ENCODE measurements at places on chromosomes 7 and 10.

DNA sequence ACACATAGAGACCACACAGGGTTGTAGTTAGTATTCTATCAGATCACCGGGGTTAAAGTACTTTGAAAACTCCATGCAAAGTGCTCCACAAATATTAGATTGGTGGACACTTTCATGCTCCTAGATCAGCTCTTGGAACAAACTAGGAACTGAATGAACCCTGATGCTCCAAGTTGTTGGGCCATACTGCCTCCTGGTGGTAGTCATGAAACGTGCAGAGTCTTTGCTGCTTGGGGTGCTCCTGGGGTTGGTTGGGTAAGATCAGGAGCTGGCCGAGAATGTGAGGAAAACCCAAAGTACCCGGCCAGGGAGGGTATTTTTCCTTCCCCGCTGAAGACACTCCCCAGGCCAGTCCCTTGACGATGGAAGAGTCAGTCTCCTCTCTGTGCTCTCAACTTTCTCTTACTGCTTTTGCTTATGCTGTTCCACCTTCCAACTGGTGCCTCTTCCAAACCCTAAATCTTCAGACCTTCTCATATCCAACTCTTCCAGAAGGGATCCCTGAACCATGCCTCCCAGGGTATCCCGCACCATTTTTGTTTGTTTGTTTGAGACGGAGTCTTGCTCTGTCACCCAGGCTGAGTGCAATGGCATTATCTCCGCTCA, 918 bp upstream of the RPEL1 start:
- DNase-seq = peak; percentile 80

DNA sequence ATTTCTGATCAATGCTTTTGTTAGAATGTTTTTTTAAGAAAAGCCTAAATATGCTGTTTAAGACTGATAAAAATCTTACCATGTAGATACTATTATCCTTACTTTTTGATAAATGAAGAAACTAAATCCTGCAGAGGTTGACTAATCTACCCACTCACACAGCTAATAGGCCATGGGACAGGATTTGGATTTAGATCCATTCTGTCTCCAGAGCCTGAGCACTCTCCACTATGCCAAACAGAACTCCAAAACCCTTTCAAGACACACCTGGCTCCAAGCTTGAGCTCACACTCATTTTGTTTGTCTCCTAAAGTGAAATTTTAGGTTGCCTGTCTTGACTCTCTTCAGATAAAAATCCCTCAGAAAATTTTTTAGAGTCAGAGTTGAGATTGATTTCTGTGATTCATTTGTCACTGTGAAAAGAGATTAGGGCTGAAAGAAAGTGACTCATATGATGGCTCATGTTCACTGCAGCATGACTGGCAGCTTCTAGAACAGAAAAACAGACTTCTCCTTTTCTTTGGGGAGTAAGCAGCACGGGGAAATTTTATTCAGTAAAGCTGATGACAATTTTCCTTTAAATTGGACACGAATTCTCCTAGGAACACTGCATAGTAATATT, 132.3 kb upstream of the POT1 start:
- DNase-seq = peak; percentile 6

- DNase-seq = peak; percentile 45
Measured at GRCh38 chr10:11602919-11603523, 8.4 kb downstream of the USP6NL start.

- no peak for DNase-seq
Measured at GRCh38 chr10:87658321-87658795, 1.3 kb upstream of the PAPSS2 start.

DNA sequence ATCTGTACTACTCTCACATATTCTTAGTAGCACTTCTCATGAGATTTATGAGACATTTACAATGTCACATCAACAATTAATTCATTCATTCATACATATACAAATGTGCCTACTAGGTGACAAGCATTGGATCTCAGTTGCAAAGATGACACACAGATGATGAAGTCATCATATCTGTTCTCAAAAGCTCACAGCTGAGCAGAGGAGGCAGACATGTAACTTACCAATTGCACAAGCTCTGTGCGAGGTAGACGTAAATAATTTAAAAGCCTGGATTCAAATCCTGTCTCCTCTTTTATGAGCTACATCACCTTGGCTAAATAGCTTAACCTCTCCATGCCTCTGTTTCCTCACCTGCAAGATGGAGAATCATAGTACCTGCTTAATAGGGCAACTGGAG, 109.4 kb upstream of the FAM133B start:
- peak; percentile 57 for DNase-seq

GRCh38 chr10:103576862-103577261, 83.4 kb downstream of the NEURL1 start:
- DNase-seq = no peak

All from fibroblast of villous mesenchyme (primary cell).